ENCODE measurements at places on chromosomes 7 and 10.
A peak's percentile ranks its signal among the peaks of the same experiment; 100 is the strongest.

- DNase-seq, result no peak
Observed at GRCh38 chr10:70615784-70616522, 13.4 kb upstream of the PRF1 start.

GRCh38 chr10:122216047-122216446, 55.0 kb upstream of the BTBD16 start:
- DNase-seq, result no peak

GRCh38 chr7:42448901-42449300, 211.9 kb upstream of the GLI3 start:
- DNase-seq, result no peak

DNA sequence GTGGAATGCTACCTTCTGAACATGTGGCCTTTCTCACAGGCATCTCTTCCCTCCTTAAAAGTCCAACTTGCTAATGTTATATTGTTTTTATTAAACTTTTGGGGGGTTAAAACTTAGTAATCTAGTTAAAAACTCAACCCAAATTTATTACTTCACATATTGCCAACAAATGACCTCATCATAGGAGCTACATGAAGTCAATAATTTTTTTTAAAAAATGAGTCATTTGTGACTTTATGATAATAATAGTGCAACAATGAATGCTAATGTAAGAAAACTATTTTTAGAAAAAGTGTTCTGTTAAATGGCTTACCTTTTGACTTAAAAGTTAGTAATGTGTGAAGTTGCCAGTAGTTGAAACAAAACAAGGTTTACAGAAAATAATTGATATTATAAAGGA, 325.9 kb upstream of the FZD1 start:
- DNase-seq, result no peak

- no peak for DNase-seq
Observed at GRCh38 chr7:65846008-65846570, 26.8 kb upstream of the VKORC1L1 start.

DNA sequence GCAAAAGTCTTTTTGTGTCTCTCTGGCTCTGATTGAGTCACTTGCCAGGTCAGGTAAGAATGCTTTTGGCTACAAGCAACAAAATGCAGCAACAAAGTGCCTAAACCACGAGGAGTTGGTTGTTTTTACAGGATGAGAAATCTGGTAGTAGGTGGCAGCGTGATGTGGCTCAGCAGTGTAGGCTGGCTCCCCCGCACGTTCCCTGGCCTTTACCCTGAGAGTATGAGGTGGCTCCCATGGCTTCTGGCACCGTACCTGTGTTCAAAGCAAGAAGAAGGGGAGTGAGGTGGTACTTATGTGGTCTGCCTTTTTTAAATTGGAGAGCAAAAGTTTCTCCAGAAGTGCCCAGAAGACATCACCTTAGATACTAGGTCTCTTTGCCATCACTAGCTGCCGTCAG, 11.7 kb downstream of the PRKRIP1 start:
- no peak for DNase-seq

GRCh38 chr7:90897961-90898469, 301.9 kb downstream of the CDK14 start:
- no peak for DNase-seq

DNA sequence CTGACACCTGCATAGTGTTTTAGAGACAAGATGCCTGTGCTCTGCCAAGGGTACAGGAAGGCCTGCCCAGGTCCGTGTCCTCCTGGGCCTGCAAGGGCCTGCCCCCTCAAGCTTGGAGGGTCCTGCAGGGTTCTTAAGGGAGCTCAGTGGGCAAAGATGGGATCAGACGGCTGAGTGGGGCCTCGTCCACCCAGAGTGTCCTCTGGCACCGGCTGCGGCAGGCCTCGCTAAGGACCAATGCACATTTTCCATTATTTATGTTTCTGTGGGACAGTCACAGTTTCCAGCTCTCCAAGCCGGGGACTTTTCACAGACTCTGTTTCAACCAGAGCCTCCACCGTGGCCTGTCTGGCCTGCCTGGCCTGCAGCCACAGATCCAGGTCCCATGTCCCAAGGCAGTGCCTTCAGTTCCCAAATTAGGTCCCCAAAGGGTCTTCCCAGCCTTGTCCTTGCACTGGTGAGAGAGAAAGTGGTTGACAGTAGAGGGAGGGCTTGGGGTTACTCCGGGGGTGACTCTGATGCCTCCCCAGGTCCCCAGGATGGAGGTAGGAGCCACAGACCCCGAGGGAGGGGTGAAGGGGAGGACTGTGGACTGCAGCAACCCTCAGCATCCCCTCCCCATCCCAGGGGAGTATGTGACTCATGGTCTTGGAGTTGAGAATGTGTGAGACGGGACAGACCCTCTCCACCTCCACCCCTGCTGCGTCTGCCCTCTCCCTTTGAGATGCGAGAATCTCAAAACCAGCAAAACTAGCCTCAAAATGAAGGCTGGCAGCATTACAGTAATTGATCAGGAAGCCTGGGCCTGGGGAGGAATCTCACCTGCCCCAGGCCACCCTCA, 14.8 kb downstream of the MYL10 start:
- no peak for DNase-seq

GRCh38 chr10:7153750-7154149, 257.1 kb downstream of the SFMBT2 start:
- no peak for DNase-seq

- DNase-seq, result no peak
Observed at GRCh38 chr10:5078547-5079180, 15.6 kb upstream of the AKR1C3 start.

GRCh38 chr7:31408140-31408729, 67.7 kb upstream of the NEUROD6 start:
- no peak for DNase-seq

DNA sequence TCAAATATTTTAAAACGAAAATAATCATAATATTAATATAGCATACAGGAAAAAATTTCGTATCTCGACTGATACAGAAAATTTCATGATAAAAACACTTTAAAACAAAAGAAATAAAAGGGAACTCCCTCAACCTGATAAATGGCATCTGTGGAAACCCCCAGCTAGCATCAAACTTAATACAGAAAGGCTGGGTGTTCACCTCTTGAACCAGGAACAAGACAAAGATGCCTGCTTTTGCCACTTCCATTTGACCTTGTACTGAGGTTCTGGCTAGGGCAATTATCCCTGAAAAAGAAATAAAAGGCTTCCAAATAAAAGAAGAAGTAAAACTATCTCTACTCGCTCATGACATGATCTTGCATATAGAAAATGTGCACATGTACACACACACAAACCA, 2.5 kb upstream of the ALOX5 start:
- no peak for DNase-seq

DNA sequence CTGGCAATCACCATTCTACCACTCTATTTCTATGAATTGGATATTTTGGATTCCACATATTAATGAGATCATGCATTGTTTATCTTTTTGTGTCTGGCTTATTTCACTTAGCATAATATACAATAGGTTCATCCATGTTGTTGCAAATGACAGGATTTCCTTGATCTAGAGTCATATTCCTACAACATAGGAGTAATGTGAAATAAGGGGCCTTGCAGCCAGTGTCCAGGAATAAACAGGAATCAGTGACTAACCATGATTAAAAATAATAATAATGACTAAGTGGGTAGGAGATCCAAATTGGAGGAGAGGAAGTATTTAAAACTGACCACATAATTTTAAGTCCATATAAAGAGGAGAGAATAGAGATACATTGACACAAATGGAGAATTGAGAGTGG, 49.9 kb downstream of the SCIN start:
- DNase-seq, result no peak

GRCh38 chr10:119133949-119134348, 30.0 kb downstream of the DENND10 start:
- DNase-seq, result no peak

GRCh38 chr10:103929381-103929921, 11.5 kb upstream of the STN1 start:
- no peak for DNase-seq

DNA sequence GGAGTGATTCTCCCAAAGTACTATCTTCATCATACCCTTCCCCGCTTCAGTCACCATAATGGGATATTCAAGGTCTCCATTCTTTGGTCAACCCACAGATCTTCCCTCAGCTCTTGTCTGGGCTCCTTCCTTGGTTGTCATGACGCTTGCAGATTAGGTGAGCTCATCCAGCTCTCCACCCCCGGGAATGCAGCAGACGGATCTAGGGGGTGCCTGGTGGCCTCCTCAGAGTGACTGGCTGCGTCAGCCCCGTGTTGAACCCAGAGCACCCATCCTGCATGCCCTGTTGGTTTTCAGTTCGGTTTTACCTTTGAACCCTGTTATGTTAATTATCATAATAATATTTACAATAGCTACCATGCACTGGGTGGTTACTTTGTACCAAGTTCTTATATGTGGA, 6.4 kb downstream of the NEURL1 start:
- DNase-seq, result peak; percentile 41

GRCh38 chr7:29084832-29085231, 61.5 kb downstream of the CPVL start:
- DNase-seq, result no peak

DNA sequence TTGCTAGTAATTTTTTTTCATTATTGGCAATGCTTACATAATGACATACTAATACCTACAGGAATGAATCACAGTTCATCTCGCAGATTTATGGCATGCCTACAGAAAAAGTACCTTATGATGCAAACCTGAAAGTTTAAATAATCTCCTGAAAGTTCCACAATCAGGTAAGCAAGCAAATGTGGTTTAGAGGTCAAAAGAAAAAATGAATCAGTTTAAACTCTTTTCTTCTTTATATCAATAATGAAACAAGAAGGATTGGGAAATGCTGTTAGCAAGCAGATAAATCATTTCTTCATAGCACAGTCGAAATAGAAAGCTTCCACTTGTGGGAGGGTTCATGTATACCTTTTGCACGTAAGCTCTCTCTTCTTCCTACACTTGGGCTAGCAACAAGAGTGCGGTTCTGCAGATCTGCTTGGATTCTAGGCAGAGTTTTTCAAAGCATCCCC, 53.7 kb upstream of the MTPN start:
- no peak for DNase-seq

DNA sequence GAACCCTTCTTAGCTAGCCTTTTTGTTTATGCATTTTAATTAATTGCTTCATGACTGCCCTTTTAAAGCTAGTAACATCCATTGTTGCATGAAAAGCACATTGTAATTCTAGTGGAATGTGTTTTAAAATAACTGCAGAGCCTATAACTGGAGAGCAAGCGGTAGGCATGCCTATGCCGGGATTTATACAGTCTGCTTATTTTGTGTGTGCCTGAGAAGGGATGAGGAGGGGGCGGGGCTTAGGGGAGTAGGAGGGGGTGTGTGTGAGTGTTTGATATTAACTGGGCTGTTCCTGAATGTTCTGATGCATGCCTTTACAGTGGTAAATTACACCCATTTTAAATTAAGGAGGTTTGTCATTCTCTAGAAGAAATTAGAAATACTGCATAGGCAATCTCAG, 208.1 kb downstream of the TCF7L2 start:
- no peak for DNase-seq

DNA sequence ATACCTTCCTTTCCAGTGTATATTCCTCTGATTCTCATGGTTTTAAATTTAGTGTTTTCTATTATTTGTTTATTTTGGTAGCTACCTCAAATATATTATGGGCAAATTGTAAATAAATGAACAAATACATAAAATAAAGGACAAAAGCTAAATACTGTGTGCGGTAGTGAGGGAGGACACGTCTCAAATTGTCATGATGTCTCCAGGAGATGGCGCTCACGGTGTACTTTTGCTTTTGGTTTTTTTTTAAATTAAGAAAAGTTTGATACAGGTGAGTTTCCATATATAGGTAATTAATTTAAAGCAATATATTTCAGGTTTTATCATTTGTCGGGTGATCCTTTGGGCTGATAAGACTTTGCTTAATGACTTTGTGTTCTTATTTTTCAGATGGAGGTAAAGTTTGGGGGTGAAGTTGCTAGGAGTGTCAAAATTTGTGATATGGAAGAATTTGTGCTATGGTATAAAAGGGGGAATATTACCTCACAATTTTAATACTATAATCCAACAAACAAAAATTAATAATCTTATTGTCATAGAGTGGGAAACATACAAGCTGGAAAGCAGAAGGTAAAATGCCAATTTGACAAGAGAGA, 68.4 kb upstream of the TMEM229A start:
- DNase-seq, result no peak

DNA sequence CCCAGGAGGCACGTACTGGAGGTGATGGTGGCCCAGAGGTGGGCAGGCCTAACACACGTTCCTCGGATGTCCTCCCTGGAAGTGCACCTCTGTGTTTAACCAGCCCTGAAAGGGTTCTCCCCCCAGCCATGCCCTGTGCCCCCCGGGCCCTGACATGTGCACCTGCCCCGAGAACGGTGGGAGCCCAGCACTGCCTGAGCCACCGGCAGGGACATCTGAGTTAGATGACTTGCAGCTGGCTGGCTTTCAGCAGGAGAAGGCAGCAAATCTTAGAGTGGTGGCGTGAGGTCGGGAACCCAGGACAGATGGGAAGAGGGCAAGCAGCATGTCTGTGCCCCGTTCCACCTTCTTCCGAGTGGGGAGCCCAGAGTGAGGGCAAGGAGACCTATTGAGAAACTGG, 291.8 kb downstream of the TCERG1L start:
- no peak for DNase-seq

DNA sequence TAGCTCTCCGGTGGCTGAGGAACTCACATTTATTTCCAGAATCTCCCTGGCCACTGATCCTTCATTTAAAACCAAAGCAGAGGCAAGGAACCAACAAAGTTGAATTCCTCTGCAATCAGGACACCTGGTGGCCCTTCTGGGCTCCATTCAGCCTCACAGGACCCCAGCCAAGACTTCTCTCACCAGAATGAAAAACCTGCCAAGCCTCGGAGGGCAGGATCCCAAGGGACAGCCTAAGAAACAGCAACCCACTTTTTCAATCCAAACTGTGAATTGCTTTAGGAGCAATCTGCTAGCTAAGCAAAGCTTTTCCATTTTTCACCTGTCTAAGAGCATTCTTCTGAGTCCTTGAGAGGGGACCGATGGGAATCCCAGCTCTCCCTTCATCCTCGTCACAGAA, 34.6 kb downstream of the OAT start:
- DNase-seq, result no peak

GRCh38 chr10:11232222-11232961, 214.7 kb downstream of the CELF2 start:
- DNase-seq, result no peak

GRCh38 chr10:102631525-102632393, 12.5 kb upstream of the TRIM8 start:
- DNase-seq, result no peak

DNA sequence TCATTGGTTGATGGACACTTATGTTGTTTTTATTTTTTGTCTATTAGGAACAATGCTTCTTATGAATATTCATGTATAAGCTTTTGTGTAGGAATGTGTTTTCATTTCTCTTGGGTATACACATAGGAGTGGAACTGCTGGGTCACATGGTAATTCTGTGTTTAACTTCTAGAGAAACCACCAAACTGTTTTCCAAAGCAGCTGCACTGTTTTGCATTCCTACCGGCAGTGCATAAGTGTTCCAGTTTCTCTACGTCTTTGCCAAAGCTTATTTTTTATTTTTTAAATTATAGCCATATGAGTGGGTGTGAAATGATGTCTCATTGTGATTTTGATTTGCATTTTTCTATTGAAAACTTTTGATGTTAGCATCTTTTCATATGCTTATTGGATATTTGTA, 51.3 kb downstream of the ADK start:
- DNase-seq, result no peak

GRCh38 chr10:18352175-18352574, 212.0 kb downstream of the CACNB2 start:
- DNase-seq, result no peak

- DNase-seq, result no peak
Observed at GRCh38 chr7:127411176-127411575, 18.7 kb upstream of the ZNF800 start.

All from anterior cingulate cortex (tissue), 58 donors.